Mammary epithelial cell (primary cell): ENCODE measurements at places on chromosomes 13 and 19. TPM values are rescaled to one million over a fixed set of nuclear protein-coding genes. Genes with fewer than 3 reads are reported as not detected.

CEACAM5 gene
- total RNA-seq: not detected

OVOL3 gene
- total RNA-seq: not detected in 2 replicates

ELSPBP1 gene
- total RNA-seq: not detected in 2 replicates

CPB2 gene
- not detected in 2 replicates for total RNA-seq

OR10H1 gene
- not detected in 2 replicates for total RNA-seq

SLC10A2 gene
- not detected in 2 replicates for total RNA-seq

KBTBD7 gene
- total RNA-seq: 3.6 and 4.3 TPM in 2 replicates

NDUFB7 gene
- 142 and 169 TPM in 2 replicates for total RNA-seq

MEIOSIN gene
- not detected for total RNA-seq

SIGLEC8 gene
- total RNA-seq: not detected in 2 replicates

KBTBD6 gene
- 11.2 TPM for total RNA-seq

KL gene
- total RNA-seq: not detected in 2 replicates

NLRP9 gene
- not detected for total RNA-seq

PRTN3 gene
- not detected in 2 replicates for total RNA-seq

PSG7 gene
- not detected in 2 replicates for total RNA-seq

FCER2 gene
- total RNA-seq: not detected in 2 replicates

PTPRH gene
- total RNA-seq: not detected

PEX11G gene
- total RNA-seq: 5.7 TPM

SIGLEC10 gene
- not detected in 2 replicates for total RNA-seq

OR7C2 gene
- total RNA-seq: not detected in 2 replicates

CAMSAP3 gene
- 3.8 TPM for total RNA-seq

SLC25A41 gene
- total RNA-seq: not detected in 2 replicates

MBD3L2 gene
- not detected for total RNA-seq

TRPM4 gene
- 46.5 and 61.8 TPM in 2 replicates for total RNA-seq

MAP4K1 gene
- 0.75 and 1.0 TPM in 2 replicates for total RNA-seq

CLEC4M gene
- total RNA-seq: not detected in 2 replicates

ZNF599 gene
- total RNA-seq: 4.0 and 4.5 TPM in 2 replicates

ZNF468 gene
- total RNA-seq: 12.7 and 24.4 TPM in 2 replicates

ACP5 gene
- total RNA-seq: 12.0 TPM

LYL1 gene
- not detected in 2 replicates for total RNA-seq

LPAR2 gene
- 22.4 and 27.9 TPM in 2 replicates for total RNA-seq
